ENCODE measurements at places on chromosomes 2 and 18. TPM values are rescaled to one million over a fixed set of nuclear protein-coding genes. Genes with fewer than 3 reads are reported as not detected.

Gene CCL20
- 0.45 TPM for total RNA-seq

DNA sequence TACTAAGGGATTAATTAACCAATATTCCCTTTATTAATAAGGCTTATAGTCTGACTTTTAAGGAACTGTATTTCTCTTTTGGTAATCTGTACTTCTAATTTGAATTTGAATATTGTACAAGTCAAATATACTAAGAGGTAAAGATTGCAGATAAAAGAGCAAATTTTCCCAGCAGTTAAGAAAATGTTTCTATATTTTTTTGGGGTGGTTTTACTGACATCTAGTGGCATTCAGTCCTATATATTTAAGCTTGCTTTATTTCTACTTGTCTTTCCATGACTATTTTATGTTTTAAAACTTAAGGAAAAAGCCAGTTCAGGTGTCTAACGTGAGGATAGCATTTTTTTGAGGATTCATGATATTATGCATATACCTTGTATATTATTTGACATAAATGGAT lies 41.6 kb downstream of the TDRD15 start:
- no peaks in the 10 kb centered on the region for H3K36me3 ChIP-seq
- H3K27ac ChIP-seq, result no peak overlapping the region
- H3K27me3 ChIP-seq, result no peaks in the 10 kb centered on the region
- DNase-seq, result no peak
- no peaks in the 10 kb centered on the region for H3K4me1 ChIP-seq

Gene FASTKD2
- 19.6 TPM for total RNA-seq

DNA sequence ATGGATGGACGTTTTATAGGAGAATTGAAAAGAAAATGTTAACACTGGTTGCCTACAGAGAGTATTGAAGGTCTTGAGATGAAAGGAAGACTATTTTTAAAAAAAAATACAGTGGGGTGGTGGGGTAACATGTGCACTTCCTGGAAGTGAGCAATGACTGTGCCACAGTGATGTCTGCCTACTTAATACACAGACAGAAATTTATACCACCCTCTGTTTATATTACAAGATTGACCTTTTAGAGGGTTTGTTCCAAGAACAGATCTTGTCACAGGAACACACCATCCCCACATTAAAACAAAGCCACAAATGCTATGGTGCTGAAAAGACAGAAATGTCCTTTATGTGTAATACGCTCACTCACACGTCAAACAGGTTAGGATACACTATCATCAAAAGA lies 87.6 kb downstream of the THADA start:
- H3K4me1 ChIP-seq, result no peaks in the 10 kb centered on the region
- DNase-seq, result no peak
- no peaks in the 10 kb centered on the region for H3K36me3 ChIP-seq

Gene ANKRD44
- 53.3 TPM for total RNA-seq

Gene CD8B
- total RNA-seq, result 1.9 TPM

Gene RAB17
- total RNA-seq, result 4.5 TPM

DNA sequence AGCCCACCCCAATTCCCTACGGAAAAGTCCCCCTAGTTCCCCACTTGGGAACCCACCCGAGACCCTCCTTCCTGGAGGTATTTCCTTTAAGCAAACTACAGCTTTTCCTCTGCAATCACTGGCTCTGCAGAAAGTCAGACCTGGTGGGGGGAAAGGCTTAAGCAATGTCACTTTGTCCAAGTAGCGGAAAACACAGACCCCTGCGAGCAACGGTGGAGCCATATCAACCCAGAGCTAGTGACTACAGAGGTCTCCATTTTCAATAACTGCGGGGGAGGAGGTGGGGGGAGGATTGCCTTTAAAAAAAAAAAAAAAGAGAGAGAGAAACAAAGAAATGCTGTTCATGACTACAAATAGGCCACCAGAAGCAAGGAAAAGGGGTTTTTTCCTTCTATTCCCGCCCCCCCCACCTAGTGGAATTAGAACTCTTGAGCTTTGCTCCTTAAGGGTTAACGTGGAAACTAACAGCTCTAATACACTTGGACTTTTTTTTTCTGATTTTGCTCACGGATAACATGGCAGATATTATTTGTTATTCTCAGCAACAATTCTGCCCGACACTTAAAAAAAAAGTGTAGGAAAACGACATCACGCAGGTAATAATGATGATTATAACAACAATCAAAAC lies 1.1 kb upstream of the FRZB start:
- peak overlapping the region; percentile 63 for H3K27ac ChIP-seq
- peak overlapping the region; percentile 61 for H3K4me3 ChIP-seq
- no peaks in the 10 kb centered on the region for H3K36me3 ChIP-seq
- DNase-seq, result no peak

Gene CCDC74A
- 1.4 TPM for total RNA-seq

- H3K4me1 ChIP-seq, result no peaks in the 10 kb centered on the region
- no peak overlapping the region for H3K27ac ChIP-seq
- no peak overlapping the region for H3K4me3 ChIP-seq
- no peak for DNase-seq
- no peaks in the 10 kb centered on the region for H3K36me3 ChIP-seq
Measured at GRCh38 chr2:114068438-114068837, 178.5 kb downstream of the ACTR3 start.

- no peak overlapping the region for H3K27ac ChIP-seq
- no peak for DNase-seq
- H3K4me1 ChIP-seq, result no peaks in the 10 kb centered on the region
- H3K27me3 ChIP-seq, result no peaks in the 10 kb centered on the region
- no peaks in the 10 kb centered on the region for H3K36me3 ChIP-seq
Measured at GRCh38 chr2:156864325-156864724, 393.2 kb upstream of the GALNT5 start.

DNA sequence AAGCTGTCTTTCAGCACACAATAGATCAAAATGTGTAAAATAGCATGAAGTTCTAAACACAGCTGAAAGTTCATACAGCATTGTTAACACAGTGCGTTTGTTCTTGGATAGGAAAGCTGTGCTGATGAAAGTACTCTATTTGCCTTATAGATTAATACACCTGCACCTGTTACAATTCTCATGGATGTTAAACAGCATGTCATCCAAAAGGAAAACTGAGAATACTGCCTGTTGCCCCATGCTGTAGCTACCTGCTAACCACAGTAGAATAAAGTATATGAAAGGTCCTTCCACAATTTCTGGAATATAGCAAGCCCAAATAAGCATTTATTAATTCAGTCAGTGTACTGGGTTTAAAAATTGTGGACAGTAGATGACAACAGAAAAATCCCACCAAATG lies 166.7 kb upstream of the DTNA start:
- DNase-seq, result no peak
- no peak overlapping the region for H3K4me3 ChIP-seq
- H3K4me1 ChIP-seq, result no peaks in the 10 kb centered on the region
- no peak overlapping the region for H3K27ac ChIP-seq

Gene SNED1
- total RNA-seq, result 108 TPM

DNA sequence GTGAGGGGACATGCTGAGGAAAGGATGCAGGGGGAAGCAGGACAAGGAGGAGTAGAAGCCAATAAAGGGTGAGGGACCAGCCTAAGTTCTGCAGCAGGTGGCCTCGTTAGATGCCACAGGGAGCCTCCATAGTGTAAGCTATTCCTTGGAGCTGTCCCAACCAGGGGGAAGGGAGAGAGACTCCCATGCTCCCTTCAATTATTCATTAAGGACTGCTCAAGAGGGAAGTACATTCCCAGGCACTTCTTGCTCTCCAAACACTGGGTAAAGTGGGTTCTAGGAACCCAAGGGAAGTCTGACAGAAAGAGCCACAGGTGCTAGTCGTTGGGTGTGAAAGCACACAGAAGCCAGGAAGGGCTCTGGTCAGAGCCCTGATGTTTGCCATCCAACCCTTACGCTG lies 193.7 kb downstream of the SLC39A10 start:
- no peak overlapping the region for H3K4me3 ChIP-seq
- H3K27ac ChIP-seq, result no peak overlapping the region
- DNase-seq, result no peak
- H3K4me1 ChIP-seq, result no peaks in the 10 kb centered on the region
- no peaks in the 10 kb centered on the region for H3K27me3 ChIP-seq

DNA sequence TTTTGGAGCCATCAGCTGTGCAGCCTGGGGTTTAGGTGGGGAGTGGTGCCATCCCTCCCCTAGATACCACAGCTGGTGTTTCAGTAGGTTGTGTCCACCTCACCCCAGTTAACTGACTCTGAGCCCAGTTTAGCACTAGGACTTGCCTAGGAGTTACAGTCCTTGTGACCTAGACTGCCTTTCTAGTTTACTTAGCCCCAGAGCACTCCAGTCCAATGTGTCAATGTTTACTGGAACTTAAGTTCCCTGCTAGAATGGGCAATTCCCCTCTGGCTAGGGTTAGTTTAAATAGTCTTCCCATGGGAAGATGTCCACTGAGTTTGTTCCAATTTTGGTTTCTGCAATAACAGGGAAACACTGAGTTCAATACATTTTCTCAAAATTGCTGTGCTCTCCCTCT lies 909.2 kb downstream of the CCDC85A start:
- H3K4me3 ChIP-seq, result no peak overlapping the region
- no peak overlapping the region for H3K27ac ChIP-seq

GRCh38 chr18:59323931-59324622 lies 5.6 kb upstream of the CPLX4 start:
- no peak for DNase-seq
- H3K4me1 ChIP-seq, result no peaks in the 10 kb centered on the region
- peaks cover 3% of the 10 kb centered on the region for H3K36me3 ChIP-seq
- no peaks in the 10 kb centered on the region for H3K27me3 ChIP-seq
- no peak overlapping the region for H3K27ac ChIP-seq

DNA sequence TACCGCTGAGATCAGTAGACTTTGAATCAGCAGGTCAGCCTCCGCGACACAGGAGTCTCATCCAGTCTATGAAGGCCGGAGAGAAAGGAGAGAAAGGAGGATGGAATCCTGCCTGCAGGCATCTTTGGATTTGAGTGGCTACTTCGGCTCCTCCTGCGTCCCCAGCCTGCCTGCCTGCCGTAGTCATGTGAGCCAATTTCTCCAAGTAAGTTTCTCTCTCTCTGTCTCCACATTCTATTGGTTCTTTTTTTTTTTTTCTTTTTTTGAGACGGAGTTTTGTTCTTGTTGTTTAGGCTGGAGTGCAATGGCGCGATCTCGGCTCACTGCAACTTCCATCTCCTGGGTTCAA lies 16.7 kb downstream of the PDCD1 start:
- no peak overlapping the region for H3K27ac ChIP-seq
- DNase-seq, result peak; percentile 62

Gene REG3G
- total RNA-seq, result 0.71 TPM

GRCh38 chr2:174673876-174674275 lies 76.3 kb upstream of the WIPF1 start:
- H3K36me3 ChIP-seq, result peaks cover 2% of the 10 kb centered on the region
- H3K27me3 ChIP-seq, result no peaks in the 10 kb centered on the region
- DNase-seq, result no peak
- no peak overlapping the region for H3K4me3 ChIP-seq
